Stimulated activated CD8-positive, alpha-beta memory T cell treated with anti-CD3 and anti-CD28 coated beads, Interleukin-2, amount 100 ng/mL, for 1 hour (primary cell): ENCODE measurements at places on chromosomes 3 and 15.

GRCh38 chr3:188680189-188680588 is 491.6 kb upstream of the TPRG1 start:
- no peak for DNase-seq

- no peak for DNase-seq
Observed at GRCh38 chr3:195028877-195029606, 241.9 kb downstream of the XXYLT1 start.

- DNase-seq = no peak
Observed at GRCh38 chr3:74614107-74614967, at the start of gene CNTN3. CNTN3 (minus strand) TSS chr3:74614659; CDS start chr3:74521112, 93,547 bp downstream.

- peak; percentile 12 for DNase-seq
Observed at GRCh38 chr3:8622873-8623691, 21.5 kb downstream of the SSUH2 start.

DNA sequence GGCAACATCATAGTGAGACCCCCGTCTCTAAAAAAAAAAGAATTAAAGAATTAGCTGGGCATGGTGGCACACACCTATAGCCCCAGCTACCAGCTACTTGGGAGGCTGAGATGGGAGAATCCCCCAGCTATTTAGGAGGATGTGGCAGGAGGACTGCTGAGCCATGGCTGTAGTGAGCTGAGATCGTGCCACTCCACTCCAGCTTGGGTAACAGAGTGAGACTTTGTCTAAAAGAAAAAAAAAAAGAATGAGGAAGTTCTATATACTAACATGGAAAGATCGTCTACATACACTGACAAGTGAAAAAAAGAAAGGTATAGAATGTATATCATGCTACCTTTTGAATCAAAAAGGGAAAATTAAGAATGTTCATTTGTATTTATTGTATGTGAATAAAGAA is 83.9 kb upstream of the CDAN1 start:
- DNase-seq = no peak

GRCh38 chr3:135503065-135503759 is 462.3 kb upstream of the PPP2R3A start:
- no peak for DNase-seq

- DNase-seq = no peak
Observed at GRCh38 chr3:182621435-182622240, 171.7 kb upstream of the ATP11B start.

GRCh38 chr15:62929000-62929357 is 113.6 kb upstream of the TPM1 start:
- DNase-seq = no peak

DNA sequence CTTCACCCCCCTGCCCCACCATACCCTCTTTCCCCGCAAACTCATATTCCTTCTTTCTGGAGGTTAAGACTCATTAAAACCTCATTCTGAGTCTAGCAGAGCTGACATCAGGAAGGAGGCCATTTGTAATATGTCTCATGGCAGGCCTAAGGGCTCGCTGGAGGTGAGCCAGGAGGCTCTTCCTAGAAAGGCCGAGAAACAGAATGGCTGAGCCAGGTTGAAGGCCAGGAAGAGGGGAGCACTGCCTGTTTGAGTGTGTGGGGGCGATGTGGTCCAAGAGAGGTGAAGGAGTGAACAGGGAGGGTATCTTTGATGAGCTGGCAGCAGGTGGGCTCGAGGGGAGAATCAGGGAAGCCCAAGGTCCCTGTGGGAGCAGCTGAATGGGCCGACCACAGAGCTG is 317.3 kb downstream of the TLE3 start:
- no peak for DNase-seq

- DNase-seq = no peak
Observed at GRCh38 chr3:74906181-74906580, 291.7 kb upstream of the CNTN3 start.

DNA sequence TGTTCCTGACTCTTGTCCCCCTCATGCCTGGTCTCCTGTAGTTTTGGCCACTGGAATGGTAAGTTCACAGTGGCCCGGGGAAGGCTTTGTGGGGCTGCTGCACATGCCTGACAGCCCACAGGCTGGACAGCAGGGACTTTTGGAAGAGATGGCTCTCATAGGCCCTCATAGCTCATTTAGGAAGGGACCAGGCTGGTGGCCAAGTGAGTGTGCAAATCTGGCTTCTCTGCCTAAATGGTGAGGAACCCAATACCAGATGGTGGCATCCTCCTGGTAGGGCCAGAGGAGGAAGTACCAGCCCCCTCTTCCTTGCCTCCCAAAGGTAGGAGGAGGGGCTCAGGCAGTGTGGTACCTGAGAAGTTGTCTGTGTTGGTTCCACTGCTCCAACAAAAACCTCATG is 25.6 kb downstream of the ALPK3 start:
- no peak for DNase-seq

DNA sequence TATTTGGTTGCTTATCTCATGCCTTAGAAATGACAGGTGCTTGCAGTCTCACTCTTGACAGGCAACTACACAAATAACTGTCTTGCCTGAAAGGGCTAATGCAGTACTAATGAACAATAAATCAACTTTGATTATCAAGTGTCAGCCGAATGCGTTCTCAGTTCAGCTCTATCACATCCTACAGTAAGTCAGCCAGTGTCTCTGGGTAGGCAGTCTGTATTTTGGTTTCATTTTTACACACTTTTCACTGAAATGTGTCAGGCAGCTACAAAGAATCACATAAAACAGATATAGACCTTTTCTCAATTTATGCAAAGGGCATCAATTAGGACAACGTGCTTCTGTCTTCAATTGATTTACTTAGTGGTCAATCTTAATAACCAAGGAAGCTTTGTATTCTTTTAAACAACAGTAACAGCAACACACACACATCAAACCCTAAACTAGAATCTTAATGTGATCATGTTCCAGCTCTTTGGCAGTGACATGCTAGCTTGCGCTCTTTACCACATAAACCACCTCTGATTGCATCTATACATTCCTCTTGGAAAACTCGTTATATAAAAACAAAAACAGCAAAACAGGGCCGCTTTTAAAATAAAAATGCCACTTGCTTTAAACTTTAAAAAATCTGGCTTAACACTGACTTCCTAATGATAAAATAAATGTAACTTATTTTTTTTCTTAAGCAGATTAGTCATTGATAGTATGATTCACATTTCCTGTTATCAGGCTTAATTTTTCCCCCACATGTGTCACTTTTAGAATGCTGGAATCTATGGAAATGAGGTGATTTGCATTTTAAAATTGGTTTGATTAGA is 520.4 kb downstream of the FOXP1 start:
- DNase-seq = no peak

DNA sequence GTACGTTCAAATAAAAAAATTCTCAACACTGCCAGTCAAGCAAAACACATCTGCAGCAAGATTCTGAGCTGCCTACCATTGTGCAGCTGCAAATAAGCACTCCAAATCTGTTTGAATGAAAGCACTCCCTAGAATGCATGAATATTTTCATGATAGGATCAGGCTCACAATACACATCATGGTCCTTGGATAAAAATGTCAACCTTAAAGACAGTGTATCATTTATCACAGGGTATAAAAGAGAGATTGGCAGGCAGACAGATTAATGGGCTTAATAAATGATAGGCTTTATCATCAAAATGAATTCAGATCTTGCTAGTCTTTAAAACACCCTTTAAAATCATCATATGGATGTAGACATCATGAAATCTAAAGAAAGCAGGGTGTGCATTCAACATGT is 9.2 kb downstream of the RYR3 start:
- DNase-seq = no peak

- no peak for DNase-seq
Observed at GRCh38 chr15:62066663-62067447, at the start of gene C2CD4A. C2CD4A (plus strand) TSS chr15:62066977; CDS start chr15:62067614, 637 bp downstream.

GRCh38 chr3:178393824-178394223 is 142.4 kb upstream of the KCNMB2 start:
- no peak for DNase-seq

DNA sequence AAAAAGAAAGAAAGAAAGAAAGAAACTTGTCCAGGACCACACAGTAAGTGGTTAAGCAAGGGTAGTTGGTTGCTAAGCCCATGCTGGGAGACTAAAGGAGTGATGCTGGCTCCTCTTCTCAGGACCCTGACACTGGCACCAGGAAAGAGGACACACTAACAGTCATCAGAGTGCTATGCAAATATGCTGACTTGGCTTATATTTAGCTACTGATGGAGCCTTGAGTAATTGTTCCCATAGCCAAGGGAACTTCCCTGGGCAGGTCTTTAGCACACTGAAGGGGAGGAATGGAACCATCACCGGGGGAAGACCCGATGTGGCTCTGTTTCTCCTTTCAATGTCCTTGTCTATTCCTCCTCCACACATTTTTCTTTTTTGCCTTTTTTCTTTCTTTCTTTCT is 6.2 kb downstream of the TMEM40 start:
- no peak for DNase-seq

DNA sequence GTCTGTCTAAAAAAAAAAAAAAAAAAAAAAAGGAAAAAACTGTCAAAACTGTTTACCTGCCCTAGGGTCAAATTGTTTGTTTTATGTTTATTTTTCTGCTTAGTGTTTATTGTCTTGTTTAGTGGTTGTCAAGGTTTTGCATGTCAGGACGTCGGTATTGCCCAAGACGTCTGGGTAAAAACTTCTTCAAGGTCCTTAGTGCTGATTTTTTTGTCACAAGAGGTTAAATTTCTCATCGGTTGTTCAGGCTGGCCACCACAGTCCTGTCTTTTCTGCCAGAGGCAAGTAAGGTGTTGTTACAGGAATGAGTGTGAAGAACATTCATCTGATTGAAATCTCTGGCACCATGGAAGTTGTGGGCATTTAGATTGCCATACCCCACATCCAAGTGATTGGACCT is 7.0 kb downstream of the DET1 start:
- DNase-seq = no peak

GRCh38 chr3:108322352-108322751 is 26.0 kb downstream of the HHLA2 start:
- DNase-seq = no peak

GRCh38 chr3:150059729-150060128 is 89.0 kb upstream of the PFN2 start:
- no peak for DNase-seq

DNA sequence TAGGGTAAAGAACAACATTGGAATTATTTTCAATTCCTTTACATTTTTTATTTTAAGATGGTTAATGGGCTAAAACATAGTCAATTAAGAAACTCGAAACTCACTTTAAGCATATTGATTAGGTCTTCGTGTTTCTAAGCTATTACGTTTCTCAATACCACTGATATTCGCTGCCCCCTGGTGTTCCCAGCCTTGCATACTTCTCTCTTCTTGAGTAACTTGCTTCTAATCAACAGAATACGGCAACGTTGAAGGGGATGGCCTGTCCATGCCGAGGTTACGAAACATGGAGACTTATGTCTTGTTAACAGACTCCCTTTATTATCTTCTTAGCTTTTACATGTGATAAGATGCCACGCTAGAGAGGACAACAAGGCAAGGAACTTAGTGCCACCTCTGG is 43.6 kb downstream of the ROBO1 start:
- DNase-seq = no peak

- DNase-seq = no peak
Observed at GRCh38 chr3:11136830-11137626, 17.3 kb upstream of the HRH1 start.

DNA sequence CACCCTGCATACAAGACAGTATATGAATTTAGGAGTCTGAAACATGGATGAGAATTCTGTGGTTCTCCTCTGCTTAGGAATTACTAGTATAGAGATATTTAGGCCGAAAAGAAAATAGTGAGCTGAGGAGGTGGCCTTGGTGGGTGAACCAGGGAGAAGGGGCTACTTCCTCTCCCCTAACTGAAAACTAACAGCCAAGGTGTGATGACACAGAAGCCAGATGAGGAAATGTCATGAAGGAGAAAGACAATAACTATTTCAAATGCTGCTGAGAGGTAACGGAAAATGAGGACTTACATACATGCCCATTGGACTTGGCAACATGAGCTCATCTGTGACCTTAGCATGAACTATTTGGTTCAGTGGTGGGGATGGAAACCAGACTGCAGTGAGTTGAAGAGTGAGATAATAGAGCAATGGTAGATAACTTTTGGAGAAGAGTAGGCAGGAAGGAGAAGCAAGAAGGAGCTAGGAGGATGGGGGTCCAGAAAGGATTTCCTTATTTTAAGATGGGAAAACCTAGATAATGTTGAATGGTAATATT is 114.4 kb upstream of the TSPAN3 start:
- DNase-seq = no peak

DNA sequence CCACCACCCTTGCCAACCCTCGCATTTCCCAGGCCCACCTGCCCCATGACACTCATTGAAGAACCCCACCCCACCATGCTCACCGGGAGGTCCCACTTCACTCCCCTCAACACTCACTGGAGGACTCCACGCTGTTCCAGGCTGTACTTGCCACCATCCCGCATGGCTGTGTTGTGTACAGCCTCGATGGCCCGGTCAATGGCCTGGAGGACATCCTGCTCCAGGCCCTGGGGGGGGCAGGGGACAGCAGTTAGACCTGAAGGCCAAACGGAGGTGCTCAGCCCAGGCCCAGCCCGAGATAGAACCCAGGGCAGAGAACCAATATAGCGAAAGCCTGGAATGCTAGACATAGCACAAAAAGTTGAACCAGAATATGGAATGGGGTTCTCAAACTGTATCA is 2.9 kb downstream of the NCKIPSD start:
- no peak for DNase-seq

DNA sequence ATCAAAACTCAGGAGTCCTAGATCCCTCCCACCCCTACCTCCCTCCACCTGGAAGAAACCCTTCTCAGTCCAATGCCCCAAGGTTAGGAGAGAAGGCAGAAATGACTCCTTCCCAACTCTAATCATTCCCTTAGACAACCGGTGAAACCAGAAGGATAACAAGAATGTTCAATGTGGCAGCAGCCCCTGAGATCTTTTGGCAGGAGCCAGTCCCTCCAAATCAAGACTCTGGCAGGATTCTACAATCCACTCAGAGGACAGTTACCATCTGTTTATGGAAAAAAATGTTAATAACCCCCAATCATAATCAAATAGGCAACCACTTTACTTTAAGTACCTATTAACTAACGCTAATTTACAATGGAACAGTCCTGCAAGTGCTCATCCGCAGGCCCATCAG is 136.5 kb downstream of the NTRK3 start:
- no peak for DNase-seq

- DNase-seq = no peak
Observed at GRCh38 chr3:34065901-34066300, 267.5 kb downstream of the PDCD6IP start.

DNA sequence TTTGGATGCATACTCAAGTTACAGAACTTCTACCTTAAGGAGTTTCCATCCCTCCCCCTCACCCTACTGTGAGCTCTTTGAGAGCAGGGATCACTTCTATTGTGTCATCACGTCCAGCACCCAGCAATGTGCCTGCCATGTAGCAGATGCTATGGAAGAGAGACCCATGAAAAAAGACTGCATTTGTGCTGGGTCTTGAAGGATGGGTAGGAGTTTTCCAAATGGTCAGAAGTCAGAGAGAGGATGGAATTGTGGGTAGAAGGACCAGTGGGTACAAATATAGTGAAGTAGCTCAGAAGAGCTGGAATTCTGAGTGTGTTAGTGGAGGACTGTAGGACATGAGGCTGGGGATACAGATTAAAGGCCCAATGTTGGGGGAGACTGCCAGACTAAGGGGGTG is 141.7 kb downstream of the SRGAP3 start:
- DNase-seq = no peak
